Smooth muscle cell of trachea (primary cell): ENCODE measurements at places on chromosomes 16 and 17. TPM values are rescaled to one million over a fixed set of nuclear protein-coding genes. Genes with fewer than 3 reads are reported as not detected.

The PPP1R27 gene
- total RNA-seq = 0.17 TPM in 1 of 2 replicates, not detected in the other

The MYH3 gene
- 0.33 and 0.44 TPM in 2 replicates for total RNA-seq

The TPSB2 gene
- not detected in 2 replicates for total RNA-seq

The CA7 gene
- total RNA-seq = not detected in 2 replicates

The GAS2L2 gene
- not detected in 2 replicates for total RNA-seq

The TBX6 gene
- total RNA-seq = under 0.01 and 0.33 TPM in 2 replicates

The CASKIN1 gene
- total RNA-seq = under 0.01 and 2.0 TPM in 2 replicates

The NGFR gene
- 0.44 and 3.3 TPM in 2 replicates for total RNA-seq

The VEZF1 gene
- 33.7 and 37.2 TPM in 2 replicates for total RNA-seq

The CCL7 gene
- total RNA-seq = 1.7 TPM in 1 of 2 replicates, not detected in the other

The KRTAP2-4 gene
- total RNA-seq = not detected in 2 replicates

The FSCN2 gene
- total RNA-seq = 2.0 and 4.6 TPM in 2 replicates

The FAM171A2 gene
- total RNA-seq = 3.5 and 15.2 TPM in 2 replicates

The C16orf89 gene
- total RNA-seq = under 0.01 and 1.3 TPM in 2 replicates

The CCDC57 gene
- 12.6 and 16.0 TPM in 2 replicates for total RNA-seq

The TIGD7 gene
- 4.2 and 6.0 TPM in 2 replicates for total RNA-seq

The LITAFD gene
- not detected in 2 replicates for total RNA-seq

The KRT12 gene
- total RNA-seq = not detected in 2 replicates

The ERN2 gene
- 0.15 and 0.33 TPM in 2 replicates for total RNA-seq

The TMEM98 gene
- total RNA-seq = 137 and 255 TPM in 2 replicates
